CD4-positive, CD25-positive, alpha-beta regulatory T cell (primary cell): ENCODE measurements at places on chromosomes 7 and 10. TPM values are rescaled to one million over a fixed set of nuclear protein-coding genes. Genes with fewer than 3 reads are reported as not detected.

PDK4 gene
- not detected for total RNA-seq

MMD2 gene
- total RNA-seq: not detected

CPA4 gene
- total RNA-seq: not detected

BEND7 gene
- 0.35 TPM for total RNA-seq

CYP3A7 gene
- not detected for total RNA-seq

CALHM3 gene
- not detected for total RNA-seq

CPXM2 gene
- total RNA-seq: not detected

HMX3 gene
- not detected for total RNA-seq

ZNF117 gene
- total RNA-seq: 2.4 TPM

HOXA10 gene
- 0.35 TPM for total RNA-seq

NPTX2 gene
- total RNA-seq: not detected

DNA sequence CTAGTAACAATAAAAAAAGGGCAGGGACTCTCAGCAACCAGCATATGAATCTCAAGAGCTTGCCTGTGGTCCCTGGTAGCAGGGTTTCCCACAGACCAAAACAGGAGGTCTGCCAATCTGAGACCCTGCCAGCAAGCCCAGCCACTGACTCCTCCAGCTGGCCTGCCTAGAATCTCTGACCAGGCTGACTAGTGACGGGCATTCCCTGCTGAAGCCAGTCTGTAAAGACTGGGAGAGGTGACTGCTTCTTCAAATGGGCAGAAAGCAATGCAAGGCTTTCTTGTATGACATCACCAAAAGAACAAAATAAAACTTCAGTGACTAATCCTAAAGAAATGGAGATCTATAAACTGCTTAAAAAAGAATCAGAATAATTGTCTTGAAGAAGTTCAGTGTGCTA, 249.4 kb downstream of the TCF7L2 start:
- DNase-seq: no peak

GRCh38 chr7:45663167-45663921, 89.2 kb downstream of the ADCY1 start:
- no peak for DNase-seq

GRCh38 chr7:131591687-131592319, 35.4 kb upstream of the PODXL start:
- DNase-seq: no peak

- DNase-seq: no peak
These were observed 350.9 kb upstream of the LRGUK start for GRCh38 chr7:133776266-133776665.

DNA sequence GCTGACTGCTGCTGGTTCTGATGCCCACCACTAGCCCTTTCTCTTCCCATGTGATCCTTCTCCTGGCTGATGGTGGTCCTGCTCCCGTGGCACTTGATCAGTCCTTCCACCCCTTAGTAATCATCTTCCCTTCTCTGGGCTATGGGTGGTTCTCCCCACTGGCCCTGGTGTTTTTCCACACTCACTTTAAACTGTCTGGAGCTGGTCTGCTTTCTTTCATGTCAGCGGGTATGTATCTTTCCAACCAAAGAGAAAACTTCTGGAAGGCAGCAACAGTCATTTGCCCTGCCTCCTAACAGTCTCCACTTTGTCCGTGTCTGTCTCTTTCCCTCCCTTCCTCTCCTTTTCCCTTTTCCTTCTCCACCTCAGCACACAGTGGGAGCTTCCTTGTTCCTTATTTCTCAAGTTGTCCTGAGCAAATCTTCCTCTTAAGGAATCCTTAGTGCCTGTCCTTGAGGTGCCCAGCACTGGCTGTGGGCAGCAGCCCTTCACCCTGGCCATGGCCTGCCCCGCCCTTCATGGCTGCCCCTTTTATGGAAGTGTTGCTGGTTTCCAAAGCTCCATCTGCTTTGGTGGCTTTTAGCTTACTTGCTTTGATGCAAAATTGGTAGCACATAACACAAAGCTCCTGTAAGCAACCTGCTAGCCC, 189.0 kb downstream of the TCF7L2 start:
- no peak for DNase-seq

DNA sequence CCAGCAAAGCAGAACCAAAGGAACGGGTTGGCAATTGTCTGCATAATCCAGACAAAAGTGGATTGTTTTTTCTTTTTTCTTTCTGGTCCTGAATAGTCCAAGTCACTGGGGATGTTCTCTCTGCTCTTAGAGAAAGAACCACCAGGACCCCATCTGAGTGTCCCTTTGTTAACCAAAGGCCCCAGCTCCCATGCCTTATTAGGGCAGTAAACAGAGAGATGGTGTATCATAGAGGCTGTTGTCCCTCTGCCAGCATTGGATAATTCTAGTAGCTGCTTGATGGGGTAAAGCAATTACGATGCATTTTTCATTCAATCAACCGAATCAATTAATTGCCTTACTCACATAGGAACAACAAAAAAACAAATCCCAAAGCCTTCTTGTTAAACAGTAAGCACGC, 213.0 kb downstream of the BUB3 start:
- DNase-seq: no peak

- DNase-seq: no peak
These were observed 4.1 kb upstream of the BMPER start for GRCh38 chr7:33901199-33901598.

DNA sequence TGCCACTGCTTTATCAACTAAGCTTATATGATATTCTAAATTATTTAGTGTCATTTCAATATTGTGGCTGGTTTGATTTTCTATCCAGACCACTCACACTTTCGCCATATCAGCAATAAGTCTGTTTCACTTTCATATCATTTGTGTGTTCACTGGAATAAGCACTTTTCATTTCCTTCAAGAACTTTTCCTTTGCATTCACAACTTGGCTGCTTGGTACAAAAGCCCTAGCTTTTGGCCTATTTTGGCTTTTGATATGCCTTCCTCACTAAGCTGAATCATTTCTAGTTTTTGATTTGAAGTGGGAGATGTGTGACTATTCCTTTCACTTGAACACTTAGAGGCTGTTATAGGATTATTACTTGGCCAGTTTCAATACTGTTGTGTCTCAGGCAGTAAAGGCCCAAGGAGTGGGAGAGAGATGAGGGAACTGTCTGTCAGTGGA, 120.9 kb upstream of the NAMPT start:
- DNase-seq: no peak

DNA sequence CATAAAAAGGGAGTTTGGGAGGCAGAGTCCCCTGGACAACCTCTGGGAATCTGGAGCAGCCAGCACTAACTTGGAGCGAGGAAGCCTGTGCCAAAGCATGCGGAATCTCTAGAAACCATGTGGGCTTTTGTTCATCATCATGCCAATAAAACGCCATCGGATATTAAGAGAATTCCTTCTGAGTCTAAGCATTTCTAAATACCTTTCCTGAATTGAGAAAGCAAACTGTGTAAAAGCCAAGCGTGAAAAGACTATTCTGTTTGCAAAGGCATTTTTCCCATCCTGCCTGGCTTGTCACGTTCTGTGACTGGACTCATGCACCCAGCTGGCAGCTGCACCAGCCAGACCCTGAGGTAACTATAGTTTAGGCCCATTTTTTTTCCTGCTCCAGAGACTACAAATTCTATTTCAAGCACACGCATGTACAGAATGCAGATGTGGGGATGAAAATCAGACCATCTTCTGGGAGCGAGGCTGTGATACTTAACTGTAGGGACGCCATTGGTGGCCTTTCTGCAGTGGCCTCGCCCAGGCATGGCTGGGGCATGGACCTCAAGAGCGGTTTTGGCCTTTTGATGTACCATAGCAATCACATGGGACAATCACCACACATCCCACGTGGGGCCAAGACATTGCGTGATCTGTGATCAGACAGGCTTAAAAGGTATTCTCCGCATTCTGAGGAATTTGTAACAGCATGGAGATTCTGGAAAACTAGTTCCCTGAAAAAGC, 218.9 kb downstream of the KIAA1217 start:
- DNase-seq: no peak

DNA sequence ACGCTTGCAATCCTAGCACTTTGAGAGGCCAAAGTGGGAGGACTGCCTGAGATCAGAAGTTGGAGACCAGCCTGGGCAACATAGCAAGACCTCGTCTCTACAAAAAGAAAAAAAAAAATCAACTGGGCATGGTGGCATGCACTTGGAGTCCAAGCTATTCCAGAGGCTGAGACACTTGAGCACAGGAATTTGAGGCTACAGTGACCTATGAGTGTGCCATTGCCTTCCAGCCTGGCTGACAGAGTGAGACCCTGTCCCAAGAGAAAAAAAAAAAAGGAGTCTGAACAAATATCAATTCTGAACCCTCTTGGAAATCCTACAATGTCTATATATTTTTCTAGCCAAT, 126.8 kb upstream of the NRP1 start:
- no peak for DNase-seq

GRCh38 chr7:99308461-99309074, 17.1 kb upstream of the ARPC1A start:
- no peak for DNase-seq

GRCh38 chr10:43870968-43871439, 222.3 kb upstream of the ZNF32 start:
- no peak for DNase-seq

- no peak for DNase-seq
These were observed 17.3 kb downstream of the KLLN start for GRCh38 chr10:87846023-87846422.

DNA sequence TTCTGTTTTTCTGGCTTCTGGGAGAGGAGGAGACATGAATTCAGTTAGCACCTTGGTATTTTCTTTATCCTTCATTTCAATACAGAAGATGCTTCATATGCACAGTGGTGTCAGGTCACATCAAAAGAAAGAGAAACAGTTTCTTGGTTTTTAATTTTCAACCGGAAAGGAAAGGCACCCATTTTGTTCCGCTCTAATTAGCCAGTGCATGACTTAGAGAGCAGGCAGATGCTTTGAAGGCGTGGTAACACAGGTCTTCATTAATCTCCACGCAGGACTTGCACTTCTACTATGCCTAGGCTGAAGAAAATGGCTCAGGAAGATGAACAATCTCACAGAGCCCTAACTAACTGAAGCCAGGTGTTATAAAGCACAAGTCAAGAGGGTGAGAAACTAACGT, 70.4 kb upstream of the ATRNL1 start:
- DNase-seq: no peak

DNA sequence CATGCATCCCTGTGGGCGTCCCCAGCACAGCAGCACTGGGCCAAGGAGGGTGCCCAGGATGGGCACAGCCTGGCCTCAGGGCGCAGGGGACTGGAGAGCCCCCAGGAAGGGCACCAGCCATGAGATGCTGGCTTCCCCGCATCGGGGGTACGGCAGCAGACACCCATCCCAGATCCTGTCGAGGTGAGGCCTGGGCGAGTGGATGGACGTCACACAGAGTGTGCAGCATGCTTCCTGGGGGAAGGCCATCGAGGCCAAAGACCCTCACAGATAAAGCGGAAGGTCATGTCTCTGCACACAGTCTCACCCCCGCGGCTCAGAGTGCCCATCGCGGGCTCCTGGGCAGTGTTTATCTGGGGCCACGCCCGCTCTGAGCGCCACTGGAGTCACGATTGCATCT, 18.8 kb downstream of the ADGRA1 start:
- no peak for DNase-seq

GRCh38 chr10:108567899-108568752, 1355.2 kb downstream of the XPNPEP1 start:
- no peak for DNase-seq

GRCh38 chr7:8214244-8214824, 47.6 kb downstream of the ICA1 start:
- DNase-seq: no peak

DNA sequence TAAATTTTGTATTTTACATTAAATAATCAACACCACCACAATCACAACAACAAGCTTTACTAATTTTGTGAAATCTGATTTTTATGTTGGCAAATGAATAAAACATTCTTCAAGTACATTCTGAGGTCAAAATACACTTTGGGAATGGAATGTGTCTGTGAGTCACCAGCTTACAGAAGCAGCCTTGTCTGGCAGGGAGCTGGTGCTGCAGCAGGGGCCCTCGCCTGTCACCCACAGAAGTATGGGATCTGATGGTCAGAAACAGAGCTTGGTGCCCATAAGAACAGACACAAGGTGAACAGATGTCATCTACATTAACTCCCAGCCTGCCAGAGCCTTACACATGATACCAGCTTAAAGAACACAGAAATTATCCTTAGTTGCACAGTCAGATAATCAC, 496.9 kb downstream of the CCSER2 start:
- DNase-seq: no peak

GRCh38 chr10:102678842-102679289, 34.6 kb downstream of the TRIM8 start:
- no peak for DNase-seq

- no peak for DNase-seq
These were observed 149.1 kb downstream of the CPED1 start for GRCh38 chr7:121137580-121137979.

DNA sequence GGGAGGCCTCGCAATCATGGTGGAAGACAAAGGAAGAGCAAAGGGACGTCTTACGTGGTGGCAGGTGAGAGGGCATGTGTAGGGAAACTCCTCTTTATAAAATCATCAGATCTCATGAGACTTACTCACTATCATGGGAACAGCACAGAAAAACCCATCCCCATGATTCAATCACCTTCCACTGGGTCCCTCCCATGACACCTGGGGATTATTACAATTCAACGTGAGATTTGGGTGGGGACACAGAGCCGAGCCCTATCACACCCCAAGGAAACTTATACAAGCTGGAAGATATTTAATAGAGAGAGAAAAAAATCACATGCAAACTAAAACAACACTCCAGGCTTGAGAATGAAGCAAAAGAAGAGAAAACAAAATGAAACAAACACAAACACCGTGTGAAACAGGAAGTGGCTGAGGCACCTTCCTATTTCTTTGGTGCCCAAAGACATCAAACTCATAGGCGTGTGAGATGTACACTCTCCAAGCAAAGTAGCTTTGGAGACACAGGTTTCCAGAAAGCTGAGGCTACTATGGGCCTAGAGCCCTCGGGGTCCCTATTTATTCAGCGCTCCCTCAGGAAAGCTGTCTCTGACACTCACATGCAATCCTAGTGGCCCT, 97.2 kb downstream of the PRKCQ start:
- no peak for DNase-seq

DNA sequence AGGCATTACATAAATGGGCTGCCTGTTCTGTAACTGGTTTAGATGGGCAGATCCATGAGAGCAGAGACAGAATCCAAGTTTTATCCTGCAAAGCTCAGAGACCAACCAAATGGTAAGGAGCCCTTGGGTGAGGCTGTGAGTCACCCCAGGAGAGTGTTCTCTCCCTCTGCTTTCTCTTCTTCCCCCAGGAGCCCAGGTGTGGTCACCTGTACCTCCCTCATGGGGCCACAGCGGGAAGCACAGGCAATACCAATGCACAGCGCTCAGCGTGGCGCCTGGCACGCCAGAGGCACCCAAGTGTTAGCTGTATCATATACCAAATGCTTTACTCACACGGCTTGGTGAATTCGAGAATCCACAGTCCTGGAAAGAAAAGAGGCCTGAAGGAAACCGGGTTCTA, 39.4 kb downstream of the CTBP2 start:
- DNase-seq: no peak

- DNase-seq: no peak
These were observed 117.2 kb downstream of the CUX1 start for GRCh38 chr7:101934618-101935017.

DNA sequence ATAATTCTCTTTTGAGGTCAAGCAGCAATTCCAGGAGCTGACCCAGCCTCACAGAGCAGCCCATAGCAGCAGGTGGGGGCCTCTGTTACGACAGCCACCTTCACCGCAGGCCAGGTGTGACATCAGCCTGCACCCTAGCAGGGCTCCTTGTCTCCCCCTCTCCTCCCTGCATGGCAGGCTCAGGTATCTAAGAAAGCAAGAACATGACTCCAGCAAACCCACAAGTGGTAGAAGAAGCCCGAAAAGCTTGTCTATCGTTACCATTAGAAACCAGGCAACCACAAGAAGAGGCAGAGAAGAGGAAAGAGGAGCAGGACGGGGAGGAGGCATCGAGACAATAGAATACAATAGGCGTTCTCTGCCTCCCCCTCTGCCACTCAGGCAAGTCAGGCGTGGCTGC, 104.0 kb upstream of the PRR15 start:
- no peak for DNase-seq
